GM12864 (cell line): ENCODE measurements at places on chromosomes 12 and 14.

DNA sequence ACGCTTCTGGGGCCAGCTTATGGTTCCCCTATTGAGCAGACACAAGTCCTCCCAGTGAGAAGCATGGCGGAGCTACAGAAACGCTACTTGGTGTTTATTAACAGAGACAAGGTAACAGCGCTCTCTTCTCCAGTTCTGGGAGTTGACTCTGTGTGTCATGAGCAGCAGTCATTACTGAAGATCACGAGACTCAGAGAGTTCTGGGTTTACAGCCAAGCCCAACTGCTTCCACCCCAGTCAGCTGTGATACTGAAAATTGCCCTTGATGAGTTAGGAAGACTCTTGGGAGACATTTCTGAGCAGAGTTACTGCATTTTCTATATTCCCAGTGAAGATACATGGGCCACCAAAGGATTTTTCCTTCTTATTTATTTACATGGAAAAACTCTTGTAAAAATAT, 48.6 kb downstream of the CFAP251 start:
- no peak for DNase-seq

DNA sequence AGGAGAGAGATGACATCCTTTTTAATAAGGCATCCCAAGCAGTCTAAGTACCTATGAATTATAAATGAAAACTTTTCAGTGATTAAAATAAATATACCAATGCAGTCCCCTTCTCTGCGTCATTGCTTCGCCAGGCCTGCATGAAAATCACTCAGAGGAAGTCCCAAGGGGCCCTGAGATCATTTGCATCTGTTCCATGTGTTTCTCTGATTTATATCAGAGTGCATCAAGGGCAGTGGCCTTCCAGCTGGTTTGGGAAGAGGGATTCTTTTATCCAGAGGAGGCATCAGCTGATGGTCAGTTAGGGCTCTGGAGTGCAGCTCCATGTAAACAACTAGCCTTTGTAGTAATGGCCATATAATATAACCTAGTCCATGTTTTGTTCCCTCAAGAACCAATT, 210.1 kb downstream of the RGS6 start:
- DNase-seq: no peak

GRCh38 chr12:130219929-130220705, 57.9 kb downstream of the FZD10 start:
- DNase-seq: no peak

DNA sequence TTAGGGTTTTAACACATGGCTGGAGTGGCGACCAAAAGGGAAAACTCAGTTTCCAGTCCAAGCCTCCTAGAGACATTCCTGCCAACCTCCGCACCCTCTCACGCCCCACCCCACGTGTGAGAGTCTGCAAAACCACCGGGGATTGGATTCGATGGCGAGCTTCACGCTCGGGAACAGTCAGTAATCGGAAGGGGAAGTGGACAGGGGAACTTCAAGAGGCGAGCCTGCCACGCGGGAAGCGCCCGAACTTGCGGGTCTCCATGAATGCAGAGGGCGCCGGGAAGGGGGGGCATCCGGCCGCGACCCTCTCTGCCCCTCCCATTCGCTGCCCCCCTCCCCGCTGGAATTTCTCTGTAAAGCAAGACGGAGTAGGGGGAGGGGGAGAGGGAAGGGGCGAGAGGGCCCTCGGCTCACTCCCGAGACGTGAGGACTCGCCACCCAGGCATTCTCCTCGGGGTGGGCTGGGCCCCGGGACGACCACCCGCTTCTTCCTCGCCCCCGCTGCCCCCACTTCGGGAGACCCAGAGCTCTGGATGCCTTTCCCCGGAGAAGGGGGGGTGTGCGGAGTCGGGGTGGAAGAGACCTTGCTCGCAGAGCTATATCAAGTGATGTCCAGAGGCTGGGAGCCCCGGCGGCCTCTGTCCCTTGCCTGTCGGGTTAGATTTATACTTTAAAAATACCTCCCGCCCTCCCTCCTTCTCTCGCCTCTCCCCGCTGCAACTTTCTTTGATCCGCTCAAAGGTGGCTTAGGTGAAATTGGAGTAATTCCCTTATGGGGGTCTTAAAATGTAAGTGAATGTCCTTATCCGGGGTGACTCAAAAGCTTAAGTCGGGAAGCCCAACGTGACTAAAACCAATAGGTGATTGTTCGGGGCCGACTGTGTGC, 2.5 kb upstream of the CCND2 start:
- DNase-seq: no peak

GRCh38 chr14:30994681-30995620, 30.5 kb upstream of the AP4S1 start:
- no peak for DNase-seq

GRCh38 chr12:67582238-67582834, 66.2 kb upstream of the DYRK2 start:
- no peak for DNase-seq

DNA sequence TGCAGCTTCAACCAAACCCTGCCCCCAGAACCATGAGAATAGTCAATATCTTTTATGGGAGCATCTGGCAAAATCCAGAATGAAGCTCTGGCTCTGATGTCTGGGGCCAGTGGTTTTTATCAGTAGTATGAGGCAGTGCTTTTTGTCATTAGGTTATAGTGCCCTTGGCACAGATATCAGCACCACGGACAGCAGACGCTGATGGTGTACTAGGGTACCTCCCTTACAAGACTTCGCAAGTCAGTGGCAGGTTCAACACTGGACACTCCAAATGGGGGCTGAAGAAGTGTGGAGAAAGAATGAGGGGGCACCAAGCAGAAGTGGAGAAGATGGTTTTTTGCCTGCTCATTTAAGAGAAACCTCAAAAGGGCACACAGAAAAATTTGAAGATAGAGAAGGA, 68.2 kb upstream of the E2F7 start:
- DNase-seq: no peak

GRCh38 chr12:101908395-101908794, 31.0 kb downstream of the DRAM1 start:
- no peak for DNase-seq

GRCh38 chr12:22635812-22636211, 10.8 kb downstream of the ETNK1 start:
- DNase-seq: no peak

DNA sequence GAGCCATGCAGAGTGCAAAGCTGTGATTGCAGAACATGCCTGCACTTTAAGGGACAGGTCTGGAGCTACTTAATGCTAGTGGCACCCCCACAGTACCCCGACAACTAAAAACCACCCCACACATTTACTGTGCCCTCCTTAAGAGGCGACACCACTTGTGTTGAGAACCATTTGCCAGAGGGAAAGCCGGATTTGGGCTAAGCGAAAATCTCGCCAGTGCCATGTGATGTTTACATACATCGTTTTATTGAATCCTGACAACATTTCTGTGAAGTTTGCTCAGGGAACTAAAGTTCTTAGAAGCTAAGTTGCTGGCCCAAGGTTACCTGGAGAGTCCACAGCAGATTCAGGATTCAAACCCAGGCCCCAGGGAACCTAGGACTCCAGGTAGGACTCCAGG, 119.0 kb upstream of the FKBP4 start:
- DNase-seq: no peak
